Endodermal cell (in vitro differentiated cells): ENCODE measurements at places on chromosomes 13 and 19.

DNA sequence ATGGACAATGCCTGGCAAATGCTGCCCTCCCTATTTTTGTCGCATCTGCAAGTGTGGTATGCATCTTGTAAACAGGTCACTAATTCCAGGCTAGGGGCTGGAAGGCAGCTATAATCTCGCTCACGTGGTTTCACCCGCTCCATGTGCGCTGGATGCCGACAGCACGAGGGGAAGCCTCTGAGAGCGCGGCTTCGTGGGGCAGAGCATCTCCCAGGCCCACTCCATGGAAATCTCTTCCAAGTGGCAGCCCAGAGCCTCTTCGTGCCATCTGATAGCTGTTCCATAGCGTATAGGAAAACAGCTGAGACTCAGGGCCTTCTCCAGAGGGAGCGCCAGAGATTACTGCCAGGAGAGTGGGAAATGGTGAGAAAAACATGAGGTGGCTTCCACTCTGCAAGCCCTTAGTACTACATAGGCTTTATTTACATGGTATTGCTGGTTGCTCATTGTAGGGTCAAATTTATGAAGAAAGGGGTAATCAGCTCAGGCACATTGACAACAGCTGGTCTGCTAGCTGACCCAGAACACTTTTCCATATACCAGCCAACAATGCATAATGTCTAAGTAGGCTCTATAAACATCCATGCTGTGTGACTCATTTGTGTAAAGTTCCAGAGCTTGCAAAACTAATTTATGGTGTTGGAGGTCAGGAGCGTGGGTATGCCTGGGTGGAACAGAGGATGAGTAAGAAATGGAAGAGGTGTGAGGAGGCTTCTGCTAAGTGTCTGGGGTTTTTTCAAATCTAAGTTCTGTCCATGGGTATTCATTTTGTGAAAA lies 165.2 kb downstream of the SHISA2 start:
- DNase-seq = peak; percentile 41

GRCh38 chr13:102974317-102975087 lies 91.7 kb downstream of the SLC10A2 start:
- DNase-seq = peak; percentile 49

GRCh38 chr19:46731007-46731501 lies 14.1 kb upstream of the PRKD2 start:
- no peak for DNase-seq

DNA sequence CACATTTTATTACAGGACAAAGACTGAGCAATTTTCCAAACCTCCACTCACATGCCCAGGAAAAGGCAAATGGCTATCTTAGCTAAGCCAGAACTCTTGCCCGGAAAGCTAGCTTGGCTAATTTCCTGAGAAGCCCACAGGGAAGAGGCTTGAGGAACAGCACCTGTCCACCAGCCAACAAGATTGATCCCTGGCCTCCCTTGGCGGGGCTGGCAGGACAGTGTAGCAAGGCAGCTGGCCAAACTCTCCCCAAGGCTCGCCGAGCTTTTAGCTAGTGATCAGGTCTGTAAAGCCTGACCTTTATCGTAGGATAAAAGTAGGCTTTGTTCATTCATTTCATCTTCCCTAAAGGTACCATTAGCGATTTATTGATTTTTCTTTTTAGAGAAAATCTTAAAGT lies 101.4 kb downstream of the UQCRFS1 start:
- no peak for DNase-seq

GRCh38 chr19:49326165-49326704 lies 1.2 kb upstream of the SLC6A16 start:
- DNase-seq = no peak

- DNase-seq = peak; percentile 89
Observed at GRCh38 chr19:49340069-49340864, 5.1 kb downstream of the CD37 start.

GRCh38 chr13:26951581-26952177 lies 191.1 kb upstream of the GPR12 start:
- DNase-seq = no peak

- no peak for DNase-seq
Observed at GRCh38 chr13:103703246-103703645, 637.0 kb upstream of the SLC10A2 start.

DNA sequence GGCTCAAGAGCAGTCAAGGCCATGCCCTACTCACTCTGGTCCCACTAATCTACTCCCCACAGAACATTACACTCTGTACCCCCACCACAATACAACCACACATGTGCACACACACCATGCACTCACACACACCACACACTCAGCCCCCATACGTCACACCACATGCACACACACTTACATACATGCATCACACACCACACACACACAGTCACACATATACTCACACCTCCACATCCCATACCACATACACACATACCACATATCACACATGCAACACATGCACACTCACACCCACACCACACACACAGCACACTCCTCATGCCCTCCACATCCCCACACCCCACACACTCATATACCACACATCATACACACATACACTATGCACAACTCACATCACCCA lies 67.6 kb downstream of the RASL11A start:
- no peak for DNase-seq

- DNase-seq = no peak
Observed at GRCh38 chr13:41460930-41461329, 3.6 kb downstream of the RGCC start.

GRCh38 chr13:43441464-43441863 lies 345.3 kb downstream of the ENOX1 start:
- DNase-seq = peak; percentile 59

- DNase-seq = no peak
Observed at GRCh38 chr19:47350630-47351029, 1.5 kb downstream of the DHX34 start.

DNA sequence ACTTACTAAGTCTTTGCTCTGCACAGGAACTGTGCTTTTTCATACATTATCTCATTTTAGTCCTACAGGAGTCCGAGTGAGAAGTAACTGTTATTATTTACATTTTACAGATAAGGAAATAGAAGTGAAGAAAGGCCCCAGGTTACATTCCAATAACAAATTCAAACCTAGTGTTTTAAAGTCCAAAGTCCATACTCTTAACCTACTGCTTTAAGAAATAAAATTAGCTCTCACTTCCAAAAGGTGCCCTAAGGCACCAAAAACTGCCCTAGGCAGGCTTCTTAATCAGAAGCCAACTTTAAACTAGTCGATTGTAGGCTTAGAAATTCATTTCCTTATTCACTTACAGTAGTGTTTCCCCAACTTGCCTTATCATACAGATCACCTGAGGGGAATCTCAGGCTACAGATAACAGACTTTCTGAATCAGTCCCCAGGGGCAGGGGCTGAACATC lies 555.9 kb downstream of the DIAPH3 start:
- no peak for DNase-seq

DNA sequence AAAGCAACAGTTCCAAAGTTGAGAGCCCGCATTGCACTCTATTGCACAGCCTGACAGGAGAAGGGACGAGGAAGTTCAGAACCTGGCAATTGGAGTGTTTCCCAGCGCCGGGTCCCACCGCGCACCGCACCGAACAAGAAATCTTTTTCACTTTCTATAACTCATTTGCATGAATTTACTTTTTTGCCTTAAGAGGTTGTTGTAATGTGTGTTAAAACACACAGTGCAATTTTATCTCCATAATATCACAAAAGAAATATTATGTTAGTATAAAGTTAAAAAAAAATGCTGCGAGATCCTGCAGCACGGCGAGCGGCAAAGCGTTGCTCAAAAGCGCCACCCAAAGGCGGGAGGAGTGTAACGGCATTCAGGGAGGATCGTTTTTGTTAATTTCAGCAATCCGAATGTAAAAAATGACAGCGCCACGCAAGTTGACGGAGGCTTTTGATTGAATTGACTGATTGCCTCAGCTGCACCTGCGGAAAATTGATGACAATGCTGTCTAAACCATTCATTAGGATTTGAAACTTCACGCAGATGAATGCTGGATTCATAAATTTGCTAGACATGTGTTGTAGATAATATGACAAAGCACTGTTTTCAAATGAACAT lies 303.6 kb upstream of the ZNF507 start:
- peak; percentile 76 for DNase-seq
